Myocyte (in vitro differentiated cells): ENCODE measurements at places on chromosomes 12 and 14.

DNA sequence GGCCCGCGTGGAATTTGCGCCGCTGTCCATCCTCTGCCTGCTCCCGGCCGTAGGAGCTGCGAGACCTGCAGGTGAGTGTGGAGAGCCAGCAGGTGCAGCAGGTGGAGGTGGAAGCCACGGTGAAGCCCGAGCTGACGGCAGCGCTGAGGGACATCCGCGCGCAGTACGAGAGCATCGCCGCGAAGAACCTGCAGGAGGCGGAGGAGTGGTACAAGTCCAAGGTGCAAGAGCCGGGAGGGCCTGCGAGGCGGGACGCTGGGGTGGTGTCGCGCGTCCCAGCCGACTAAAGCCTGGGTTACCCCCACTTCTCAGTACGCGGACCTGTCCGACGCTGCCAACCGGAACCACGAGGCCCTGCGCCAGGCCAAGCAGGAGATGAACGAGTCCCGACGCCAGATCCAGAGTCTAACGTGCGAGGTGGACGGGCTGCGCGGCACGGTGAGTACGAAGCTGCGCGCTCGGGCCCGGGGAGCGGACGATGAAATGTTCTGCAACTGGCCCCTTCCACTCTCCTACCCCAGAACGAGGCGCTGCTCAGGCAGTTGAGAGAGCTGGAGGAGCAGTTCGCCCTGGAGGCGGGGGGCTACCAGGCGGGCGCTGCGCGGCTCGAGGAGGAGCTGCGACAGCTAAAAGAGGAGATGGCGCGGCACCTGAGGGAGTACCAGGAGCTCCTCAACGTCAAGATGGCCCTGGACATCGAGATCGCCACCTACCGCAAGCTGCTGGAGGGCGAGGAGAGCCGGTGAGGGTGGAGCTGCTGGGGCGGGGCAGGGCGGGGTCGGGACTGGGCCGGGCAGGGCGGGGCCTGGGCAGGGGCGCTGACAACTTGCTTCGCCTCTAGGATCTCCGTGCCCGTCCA lies 2.1 kb downstream of the PRPH start:
- DNase-seq: no peak

DNA sequence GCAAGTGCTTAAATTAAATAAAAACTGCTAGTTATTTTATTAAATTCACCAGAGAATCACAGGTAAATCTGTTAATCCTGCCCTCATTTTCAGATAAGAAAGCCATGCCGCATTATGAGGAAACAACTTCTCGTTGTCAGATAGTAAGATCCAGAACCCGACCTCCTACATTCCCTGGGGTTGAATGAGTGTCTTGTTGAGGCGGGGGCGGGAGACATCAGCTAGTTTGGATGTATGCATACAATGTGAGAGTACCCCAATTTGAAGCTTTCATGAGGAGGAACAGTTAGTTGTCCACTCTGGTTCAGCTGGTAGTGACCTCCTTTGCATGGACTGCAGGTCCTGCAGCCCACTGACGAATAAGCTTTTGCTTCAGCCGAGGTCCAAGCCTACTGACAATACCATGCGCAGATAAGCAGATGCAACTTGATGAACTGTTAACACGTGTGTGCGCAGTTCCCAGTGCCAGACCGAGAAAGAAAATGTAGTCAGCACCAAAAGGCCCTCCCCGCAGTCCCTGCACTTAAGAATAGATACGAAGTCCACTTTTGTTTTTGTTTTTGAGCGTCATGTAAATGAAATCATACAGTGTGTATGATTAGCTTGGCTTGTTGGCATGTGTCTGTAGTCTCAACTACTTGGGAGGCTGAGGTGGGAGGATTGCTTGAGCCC lies 34.9 kb downstream of the EVL start:
- no peak for DNase-seq

GRCh38 chr12:15733136-15733535 lies 56.1 kb downstream of the EPS8 start:
- no peak for DNase-seq

DNA sequence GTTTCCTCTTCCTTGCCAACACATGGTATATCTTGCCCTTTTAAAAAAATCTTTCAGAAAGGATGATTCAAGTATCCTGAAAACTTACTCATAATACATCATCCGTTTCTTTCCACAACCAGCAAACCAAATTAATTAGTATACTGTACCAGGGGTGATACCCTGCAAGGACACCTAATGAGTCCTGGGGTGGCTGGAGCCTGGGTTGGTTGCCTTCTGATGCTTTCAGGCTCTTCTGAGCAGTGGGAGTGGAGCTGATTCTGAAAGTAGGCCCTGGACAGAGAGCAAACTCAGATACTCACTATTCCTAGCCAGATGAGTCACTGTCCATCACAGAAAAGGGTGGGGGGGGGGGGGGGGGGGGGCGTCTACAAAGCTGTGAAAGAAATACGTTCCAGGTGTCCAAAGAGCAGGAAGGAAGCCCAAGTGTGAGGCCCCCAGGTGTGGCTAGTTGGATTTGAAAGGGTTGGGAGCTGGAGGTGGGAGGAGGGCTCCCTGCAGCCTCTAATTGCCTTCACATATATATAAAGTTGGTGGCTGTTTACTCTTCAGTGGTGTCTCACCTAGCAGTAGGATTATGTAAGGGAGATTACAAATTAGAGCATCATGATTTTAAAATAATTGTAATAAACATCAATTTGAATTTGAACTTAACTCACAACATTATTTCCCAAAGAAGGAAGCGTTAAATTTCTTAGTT lies 36.5 kb downstream of the FBXO33 start:
- no peak for DNase-seq

DNA sequence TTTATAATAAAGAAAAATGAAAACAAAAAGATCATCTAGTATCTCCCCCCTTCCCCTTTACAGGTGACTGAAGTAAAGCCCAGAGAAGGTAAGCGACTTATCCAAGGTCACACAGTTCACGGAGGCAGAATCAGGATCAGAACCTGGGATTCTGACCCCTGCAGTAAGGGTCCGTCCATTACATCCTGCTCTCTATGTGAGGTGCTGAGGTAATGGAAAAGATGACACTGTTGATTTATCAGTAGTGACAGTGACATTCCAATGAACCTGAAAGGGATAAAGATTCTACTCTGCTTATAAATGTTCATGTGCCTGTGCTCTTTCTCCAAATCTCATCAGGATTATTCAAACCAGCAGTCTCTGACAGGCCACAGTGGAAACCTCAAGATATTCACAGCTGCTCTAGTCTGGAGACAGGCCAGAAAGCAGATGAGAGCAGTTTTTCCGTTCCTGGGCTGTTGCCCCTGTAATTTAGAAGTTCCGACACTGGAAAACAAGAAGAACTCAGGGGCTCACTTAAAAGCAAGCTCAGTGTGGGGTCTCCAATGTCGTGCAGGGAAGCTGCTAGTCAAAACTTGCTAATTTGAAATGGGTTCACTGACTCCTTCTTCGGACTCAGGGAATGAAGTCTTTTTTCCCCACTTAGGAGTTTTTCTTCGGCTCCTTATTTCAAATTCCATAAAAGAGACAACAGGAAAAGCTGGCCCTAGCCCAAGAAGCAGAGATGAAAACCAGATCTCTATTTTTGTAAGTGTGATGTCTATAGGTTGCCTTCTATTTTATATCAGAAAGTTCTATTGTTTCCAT lies 131.8 kb upstream of the EEA1 start:
- peak; percentile 90 for DNase-seq

- no peak for DNase-seq
Measured at GRCh38 chr12:57658890-57659289, 25.9 kb upstream of the B4GALNT1 start.

- DNase-seq: no peak
Measured at GRCh38 chr12:108187831-108188230, 58.7 kb downstream of the WSCD2 start.

DNA sequence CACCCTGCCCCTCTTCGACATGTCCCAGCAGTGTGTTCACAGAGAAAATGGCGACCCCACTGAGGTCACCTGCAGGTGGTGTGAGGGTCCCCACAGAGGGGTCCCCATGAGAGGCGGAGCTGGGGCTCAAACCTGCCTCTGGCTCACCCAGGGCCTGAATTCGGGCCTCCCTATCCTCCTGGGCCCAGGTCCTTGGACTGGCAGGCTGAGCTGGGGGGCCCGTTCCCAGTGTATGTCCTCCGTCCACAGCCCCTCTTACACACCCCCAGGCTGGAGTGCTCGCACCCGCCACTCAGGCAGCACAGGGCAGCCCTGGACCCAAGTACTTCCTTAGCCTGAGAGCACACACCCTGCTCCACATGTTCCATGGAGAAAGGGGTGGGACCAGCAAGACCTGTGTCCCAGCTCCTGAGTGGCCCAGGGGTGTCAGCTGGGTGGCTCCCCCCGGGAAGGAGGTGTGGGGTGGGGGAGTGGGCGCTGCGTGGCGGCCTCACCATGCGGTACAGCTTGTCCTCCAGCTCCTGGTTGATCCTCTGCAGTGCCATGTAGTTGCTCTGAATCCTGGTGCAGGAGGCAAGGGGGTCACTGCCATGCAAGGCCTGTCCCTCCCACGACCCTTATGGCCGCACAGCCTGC lies 42.6 kb downstream of the BEGAIN start:
- no peak for DNase-seq

DNA sequence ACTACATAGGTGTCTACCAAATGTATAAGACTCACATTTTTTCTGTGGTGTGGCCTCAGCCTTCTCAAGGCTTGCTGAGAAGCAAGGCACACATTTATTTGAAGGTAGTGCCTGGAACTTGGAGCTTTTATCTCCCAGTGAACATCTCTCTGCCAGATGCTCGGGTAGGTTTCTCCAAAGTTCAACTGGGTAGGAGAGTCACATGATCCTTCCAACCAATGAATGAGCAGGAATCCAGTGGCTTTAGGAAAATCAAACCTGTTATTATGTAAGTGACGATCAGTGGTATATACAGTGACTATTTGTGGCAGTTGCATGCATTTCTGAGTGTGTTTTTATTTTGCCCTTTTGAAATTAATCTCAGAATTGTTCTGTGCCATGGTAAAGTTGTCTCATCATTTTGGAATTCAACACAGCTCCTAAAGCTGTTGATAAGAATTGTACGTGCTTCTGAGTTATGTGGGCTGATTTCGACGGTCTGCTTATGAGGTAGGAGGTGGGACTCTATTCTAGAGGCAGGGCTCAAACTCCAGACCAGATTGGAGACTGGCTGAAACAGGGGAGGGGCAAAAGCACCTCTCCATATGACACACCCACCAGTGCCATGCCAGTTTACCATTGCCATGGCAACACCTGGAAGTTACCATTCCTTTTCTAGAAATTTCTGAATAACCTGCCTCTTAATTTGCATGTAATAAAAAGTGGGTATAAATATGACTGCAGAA lies 57.6 kb downstream of the EID3 start:
- no peak for DNase-seq

DNA sequence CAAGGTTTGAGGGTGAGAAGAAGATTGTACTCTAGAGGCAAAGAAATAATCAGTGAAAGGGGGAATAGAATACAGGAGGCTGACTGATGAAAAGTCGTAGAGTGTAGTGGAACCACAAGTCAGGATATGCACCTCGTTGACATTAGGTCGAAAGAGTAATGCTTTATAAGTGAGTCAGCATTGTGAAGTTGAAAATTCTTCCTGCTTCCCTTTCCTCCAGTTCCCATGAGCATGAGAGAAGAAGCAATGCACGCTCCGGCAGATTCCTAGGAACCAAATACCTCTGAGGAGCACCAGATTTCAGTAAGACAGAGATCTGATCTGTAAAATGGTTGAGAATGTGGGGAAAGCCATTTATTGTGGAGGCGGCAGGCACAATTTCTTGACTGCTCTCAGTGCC lies 16.5 kb downstream of the CCER1 start:
- DNase-seq: peak; percentile 20

DNA sequence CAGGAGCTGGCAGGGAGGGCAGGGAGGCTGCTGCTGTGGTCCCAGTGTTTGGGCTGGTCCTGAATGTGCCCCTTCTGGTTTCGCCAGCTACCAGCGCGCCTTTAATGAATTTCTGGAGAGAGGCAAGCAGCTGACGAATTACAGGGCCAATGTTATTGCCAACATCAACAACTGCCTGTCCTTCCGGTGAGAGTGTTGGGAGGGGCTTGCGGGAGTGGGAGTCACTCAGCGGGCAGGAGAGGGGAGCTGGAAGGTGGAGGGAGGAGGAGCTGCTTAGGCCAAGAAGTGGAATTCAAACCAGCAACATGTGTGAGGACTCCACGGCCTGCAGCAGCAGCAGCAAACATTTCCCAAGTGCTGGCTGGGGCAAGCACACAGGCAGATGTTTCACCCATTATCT lies 7.7 kb downstream of the TNFAIP2 start:
- DNase-seq: peak; percentile 87

DNA sequence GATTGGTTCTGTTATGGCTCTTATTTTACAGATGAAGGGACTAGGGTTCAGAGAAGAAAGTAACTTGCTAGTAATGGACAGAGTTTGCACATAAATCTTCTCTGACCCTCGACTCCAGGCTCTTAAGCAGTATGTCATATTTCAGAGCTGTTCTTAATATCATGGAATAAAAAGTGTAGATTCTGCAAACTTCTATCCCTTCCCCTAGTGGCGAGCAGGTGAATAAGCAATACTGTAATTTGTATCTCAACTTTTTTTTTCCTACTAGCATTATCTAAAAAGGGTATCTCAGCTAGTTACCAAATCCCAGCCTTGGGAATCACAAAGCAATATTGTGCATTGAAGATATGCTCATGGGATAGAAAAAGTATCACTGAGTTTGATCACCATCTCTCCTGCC lies 83.2 kb downstream of the ANO4 start:
- DNase-seq: no peak

- peak; percentile 64 for DNase-seq
Measured at GRCh38 chr14:90487031-90487430, 90.2 kb downstream of the CALM1 start.

GRCh38 chr14:58863661-58864345 lies 226.0 kb downstream of the DACT1 start:
- no peak for DNase-seq

GRCh38 chr14:52949711-52950409 lies 990 bp downstream of the FERMT2 start:
- DNase-seq: peak; percentile 54

- no peak for DNase-seq
Measured at GRCh38 chr14:24246765-24247212, 4.4 kb upstream of the TINF2 start.

- DNase-seq: no peak
Measured at GRCh38 chr12:121259074-121259473, 37.4 kb downstream of the CAMKK2 start.
